ENCODE measurements at places on chromosomes 4 and X.

DNA sequence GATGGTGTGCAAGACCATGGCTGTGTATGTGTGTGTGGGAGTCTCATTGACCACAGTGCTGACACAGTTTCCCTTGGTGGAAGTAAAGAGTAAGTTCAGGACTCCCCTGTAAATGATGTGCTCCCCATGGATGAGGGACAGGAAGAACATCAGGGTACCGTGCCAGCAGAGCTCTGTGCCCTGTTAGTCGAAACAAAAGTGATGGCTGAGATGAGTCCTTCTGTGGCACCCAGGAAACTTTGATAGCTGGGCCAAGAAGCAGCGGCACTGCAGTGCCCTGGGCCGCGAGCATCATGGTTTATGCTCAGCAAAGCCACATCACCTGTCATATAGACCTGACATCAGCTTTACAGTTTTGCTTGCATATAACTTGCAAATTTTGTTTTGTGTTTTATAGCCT is 61.4 kb upstream of the CLDN34 start:
- DNase-seq: no peak

- no peak for DNase-seq
Measured at GRCh38 chr4:100428051-100428450, 89.8 kb downstream of the EMCN start.

- DNase-seq: no peak
Measured at GRCh38 chrX:43121637-43122036, 343.7 kb upstream of the PPP1R2C start.

DNA sequence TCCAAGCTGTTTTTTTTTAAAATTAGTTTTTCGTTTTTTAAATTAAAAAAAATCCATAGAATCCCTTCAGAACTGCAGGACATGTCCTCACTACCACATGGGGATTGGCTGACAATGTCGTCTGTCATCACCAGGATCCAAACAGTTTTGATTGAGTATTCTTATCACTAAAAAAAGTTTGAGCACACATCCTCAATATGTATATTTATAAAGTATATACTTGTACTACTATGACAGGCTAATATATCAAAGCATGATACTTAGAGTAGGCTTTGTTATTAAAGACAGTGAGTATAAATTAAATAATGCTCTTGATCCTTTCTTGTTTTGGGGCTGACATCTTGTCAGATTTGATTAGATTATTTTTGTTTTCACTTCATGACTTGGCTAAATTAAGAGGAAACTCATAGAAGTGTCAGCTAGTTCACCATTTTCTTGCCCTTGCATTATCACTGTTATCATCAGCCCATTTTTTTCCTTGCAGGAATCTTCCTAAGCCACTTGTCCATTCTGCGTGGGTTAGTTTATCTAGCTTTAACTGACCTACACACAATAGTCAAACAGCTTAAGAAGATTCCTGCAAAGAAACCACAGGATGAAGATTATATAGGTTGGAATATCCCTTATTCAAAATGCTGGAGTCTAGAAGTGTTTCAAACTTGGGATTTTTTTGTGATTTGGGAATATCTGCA is 92.8 kb downstream of the AMMECR1 start:
- DNase-seq: no peak

- no peak for DNase-seq
Measured at GRCh38 chr4:81421346-81422218, 50.1 kb downstream of the RASGEF1B start.

DNA sequence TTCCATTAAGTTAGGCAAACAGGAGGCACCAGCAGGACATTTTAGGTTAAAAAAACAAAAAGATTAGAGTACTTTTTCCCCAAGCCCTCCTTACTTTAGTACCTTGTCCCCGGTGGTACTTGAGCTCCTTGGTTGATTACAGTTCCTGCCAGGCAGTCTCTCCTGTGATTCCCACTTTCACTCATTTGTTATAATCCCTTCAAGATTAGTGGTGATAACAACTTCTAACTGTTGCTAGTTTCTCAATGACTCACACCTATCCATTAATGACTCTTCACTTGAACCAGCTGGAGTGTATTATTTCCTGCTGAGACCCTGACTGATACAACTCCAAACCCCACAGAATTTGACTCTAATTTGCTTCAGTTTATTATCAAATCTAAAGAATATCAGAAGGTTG is 765.0 kb upstream of the DIAPH2 start:
- no peak for DNase-seq

DNA sequence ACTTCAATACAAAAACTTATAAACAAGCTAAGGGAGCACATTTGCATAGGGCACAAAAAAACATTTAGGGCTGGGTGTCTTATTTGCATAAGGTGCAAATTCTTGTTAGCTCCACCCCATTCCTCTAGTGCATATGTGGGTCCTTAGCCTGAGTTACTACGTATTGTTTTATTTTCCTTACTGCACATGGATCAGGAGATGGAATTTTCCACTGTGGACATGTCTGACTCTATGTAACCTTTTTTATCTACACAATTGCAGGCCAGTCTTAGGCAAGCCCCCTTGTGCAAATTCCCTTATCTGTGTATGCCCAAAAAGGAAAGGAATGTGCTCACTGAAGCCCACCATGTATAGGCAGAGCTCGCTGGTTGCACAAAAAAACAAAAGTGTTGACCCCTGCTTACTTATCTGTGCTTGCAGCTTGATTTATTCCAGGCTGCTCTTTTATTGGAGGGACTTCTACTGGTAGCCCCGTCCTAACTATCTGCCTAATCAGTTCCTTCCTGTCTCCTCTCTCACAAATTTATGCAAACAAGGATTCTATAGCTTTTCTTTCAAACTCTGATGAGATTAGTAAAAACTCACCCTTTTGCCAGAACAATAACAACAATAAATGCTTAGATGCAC is 359.0 kb upstream of the MAGEB16 start:
- no peak for DNase-seq

GRCh38 chrX:120365320-120365719 is 3.4 kb downstream of the ATP1B4 start:
- DNase-seq: no peak

GRCh38 chrX:27918799-27919198 is 62.5 kb downstream of the DCAF8L1 start:
- no peak for DNase-seq

DNA sequence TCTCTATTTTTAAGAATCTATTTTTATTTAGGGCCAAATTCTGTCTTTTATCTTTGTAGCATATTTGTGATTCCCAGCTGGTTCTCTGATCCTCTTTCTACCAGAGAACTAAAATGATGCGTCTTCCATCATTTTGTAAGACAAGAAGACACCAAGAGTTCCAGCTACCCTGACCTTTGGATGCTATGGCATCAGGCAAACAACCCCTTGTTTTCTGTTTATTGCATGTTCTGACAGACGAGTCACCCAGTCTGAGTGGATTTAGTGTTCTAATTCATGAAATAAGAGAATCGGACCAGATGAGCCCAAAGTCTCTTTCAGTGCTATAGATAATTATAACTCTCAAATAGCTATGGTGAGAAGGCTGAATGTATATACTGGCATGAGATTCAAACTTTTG is 69.7 kb downstream of the ZFYVE28 start:
- no peak for DNase-seq

- no peak for DNase-seq
Measured at GRCh38 chrX:151859481-151859880, 53.2 kb upstream of the MAGEA4 start.

- no peak for DNase-seq
Measured at GRCh38 chr4:8262637-8263322, 6.8 kb upstream of the HTRA3 start.

- DNase-seq: no peak
Measured at GRCh38 chrX:41516999-41517765, 70.0 kb downstream of the NYX start.

- DNase-seq: no peak
Measured at GRCh38 chrX:71815906-71816156, 52.7 kb downstream of the CXorf49B start.
